ENCODE measurements at places on chromosomes 13 and 19. TPM values are rescaled to one million over a fixed set of nuclear protein-coding genes. Genes with fewer than 3 reads are reported as not detected.

HDGFL2 gene
- 165 TPM for total RNA-seq

DNASE2 gene
- 48.0 TPM for total RNA-seq

IZUMO2 gene
- not detected for total RNA-seq

SIRT2 gene
- total RNA-seq: 55.2 TPM

LHB gene
- not detected for total RNA-seq

ADPRHL1 gene
- 9.7 TPM for total RNA-seq

PODNL1 gene
- total RNA-seq: not detected

DNA sequence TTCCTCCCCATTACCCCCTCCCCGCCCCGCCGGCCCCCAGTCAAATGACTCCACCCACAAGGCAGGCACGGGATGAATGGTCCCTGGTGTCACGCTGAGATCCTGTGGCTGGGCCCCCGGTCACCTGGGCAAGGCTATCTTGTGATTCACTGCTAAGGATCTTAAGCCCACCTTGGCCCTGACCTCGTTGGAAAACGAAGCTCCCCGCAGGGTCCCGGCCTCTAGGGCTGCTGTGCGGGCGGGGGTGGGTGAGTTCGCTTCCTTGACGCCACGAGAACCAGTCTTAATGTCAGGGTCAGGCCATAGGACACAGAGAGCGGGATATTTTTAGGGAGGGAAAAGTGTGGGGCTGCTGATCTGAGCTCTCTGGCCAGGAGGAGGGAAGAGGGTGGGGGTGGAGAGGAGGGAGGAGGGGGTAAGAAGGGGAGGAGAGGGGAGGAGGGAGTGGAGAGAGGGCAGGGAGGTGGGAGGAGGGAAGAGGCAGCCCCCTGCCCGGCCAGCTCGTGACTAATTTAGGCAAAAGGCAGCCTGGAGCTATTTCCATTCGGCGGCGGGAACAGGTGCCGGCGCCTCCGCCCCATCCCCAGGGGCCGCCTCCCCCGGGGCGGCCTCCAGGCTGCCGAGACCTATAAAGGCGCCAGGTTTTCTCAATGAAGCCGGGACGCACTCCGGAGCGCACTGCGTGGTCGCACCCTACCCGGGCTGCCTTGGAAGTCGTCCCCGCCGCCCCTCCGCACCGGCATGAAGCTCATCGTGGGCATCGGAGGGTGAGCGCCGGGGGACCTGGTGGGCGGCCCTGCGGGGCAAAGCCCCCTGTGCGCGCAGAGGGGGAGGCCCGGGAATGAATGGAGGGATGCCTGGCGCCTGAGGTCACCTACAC is at the start of gene NMRK2:
Gene NMRK2 (plus strand): TSS at position 139 of the 880 bp plus-strand sequence. CDS start 603 bp downstream, at position 742.
- DNase-seq: no peak

GRCh38 chr19:11540645-11541044 is 2.0 kb downstream of the CNN1 start:
- DNase-seq: no peak

DNA sequence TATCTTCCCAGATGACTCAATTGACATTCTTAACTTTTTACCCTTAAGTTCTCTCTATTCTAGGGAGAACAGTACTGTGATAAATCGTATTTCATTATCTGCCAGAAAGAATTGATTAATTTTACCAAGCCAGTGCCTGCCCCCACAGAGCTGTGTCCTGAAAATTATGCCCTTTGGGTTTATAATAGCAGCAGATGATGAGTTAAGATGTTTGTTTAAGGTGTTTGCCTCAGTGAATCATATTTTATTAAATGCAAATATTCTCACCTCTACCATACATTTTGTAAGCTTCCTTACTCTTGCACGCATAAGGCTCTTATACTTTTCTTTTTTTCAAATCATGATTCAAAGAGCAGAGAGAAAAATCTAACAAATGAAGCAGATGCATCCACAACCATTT is 318.6 kb downstream of the DCT start:
- DNase-seq: peak; percentile 49

GRCh38 chr13:21148557-21149258 is 27.6 kb downstream of the SKA3 start:
- DNase-seq: no peak

GRCh38 chr19:13040232-13040947 is 45.1 kb downstream of the NFIX start:
- DNase-seq: no peak

- DNase-seq: no peak
Observed at GRCh38 chr19:28196101-28196500, 1016.9 kb downstream of the UQCRFS1 start.

- DNase-seq: peak; percentile 89
Observed at GRCh38 chr19:10259162-10259905, 7.3 kb downstream of the MRPL4 start.

DNA sequence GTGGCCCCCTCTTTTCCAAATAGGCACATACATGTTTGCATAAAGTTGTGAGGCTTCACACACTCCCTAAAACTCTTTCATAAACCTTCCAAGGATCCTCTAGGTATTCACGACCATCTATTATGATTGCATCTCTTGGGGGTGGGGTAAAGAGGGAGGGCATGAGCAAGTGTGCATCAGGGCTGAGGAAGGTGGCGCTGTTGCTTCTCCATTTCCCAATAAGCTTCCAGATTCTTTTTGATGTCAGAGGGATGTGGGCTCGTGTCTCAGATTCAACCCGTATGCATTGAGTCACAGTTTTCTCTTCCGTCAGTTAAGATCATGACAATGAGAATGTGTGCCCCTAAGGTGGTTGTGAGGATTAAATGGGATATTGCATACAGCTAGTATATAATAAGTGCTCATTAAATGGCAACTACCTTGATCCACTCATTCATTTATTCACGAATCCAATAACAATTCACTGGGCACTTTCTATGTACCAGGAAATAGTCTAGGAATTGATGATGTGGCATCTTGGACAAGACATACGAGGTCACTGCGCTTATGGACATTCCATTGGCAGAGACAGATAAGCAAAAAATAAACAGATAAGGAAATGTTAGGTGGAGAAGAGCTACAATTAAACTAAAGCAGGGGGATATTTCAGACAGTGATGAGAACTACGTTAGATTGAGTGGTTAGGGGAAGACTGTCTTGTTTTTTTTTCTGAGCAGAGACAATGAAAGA is 10.3 kb downstream of the CYP2B6 start:
- peak; percentile 23 for DNase-seq

- DNase-seq: peak; percentile 12
Observed at GRCh38 chr19:56119582-56119978, 1.5 kb downstream of the ZNF787 start.

- DNase-seq: no peak
Observed at GRCh38 chr19:31344403-31344802, 4.8 kb downstream of the TSHZ3 start.

DNA sequence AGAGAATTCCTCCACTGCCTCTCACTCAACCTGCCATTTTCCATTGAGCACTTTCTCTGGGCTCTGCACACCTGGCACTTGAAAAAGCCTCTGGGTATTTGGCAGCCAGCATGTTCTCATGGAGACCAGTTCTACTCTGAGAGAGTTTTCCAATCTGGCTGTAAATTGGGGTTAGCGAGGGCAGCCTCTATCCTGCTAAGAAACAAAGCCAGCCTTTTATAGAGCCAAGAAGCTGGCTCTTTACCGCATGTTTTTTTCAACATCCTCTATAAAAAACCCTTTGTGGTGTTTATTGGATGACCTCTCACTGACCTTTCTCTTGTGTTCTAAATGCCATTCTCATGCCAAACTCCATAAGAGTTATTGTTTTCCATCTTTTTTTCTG is 52.6 kb upstream of the RCBTB2 start:
- DNase-seq: peak; percentile 89

DNA sequence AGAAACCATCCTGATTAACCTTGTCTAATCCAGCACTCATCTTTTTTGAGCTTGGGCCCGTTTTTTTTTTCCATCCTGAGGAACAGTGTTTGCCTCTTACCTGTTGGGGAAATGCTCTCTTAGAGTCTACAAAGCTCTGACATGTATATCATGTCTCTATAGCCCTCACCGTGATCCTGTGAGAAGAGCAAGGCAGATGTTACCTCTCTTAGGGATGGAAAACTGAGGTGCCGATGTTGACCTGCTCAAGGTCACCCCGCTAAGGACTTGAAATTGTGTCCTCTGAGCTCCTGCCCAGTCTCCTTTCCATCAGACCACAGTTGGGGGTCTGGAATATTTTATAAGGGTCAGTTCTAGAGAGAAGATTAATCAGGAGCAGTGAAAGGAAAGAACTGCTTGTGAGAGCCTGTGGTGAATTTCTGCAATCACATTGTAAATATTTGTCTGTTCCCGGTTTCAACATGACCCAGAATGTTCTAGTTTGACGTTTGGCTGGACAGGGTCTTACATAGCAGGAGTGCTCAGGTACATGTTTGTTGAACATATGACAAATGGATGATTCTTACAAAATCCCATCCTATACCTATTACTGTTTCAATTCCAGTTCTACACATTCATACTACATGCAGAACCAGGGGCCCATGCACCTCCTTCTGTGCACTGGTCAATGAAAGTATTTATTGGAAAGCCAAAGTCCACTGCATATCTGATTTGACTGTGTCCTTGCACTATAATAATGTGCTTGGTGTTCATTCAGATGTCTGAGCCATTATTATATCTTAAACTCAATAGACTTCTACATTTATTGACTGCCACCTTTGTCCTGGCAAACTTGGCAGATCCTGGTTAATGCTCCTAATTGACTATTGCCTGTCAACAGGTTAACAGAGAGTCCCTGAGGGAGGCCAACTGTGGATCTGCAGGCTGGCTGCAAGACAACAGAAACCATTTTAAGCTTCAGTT is 12.1 kb downstream of the SLC25A15 start:
- no peak for DNase-seq

- no peak for DNase-seq
Observed at GRCh38 chr13:94323764-94324758, 155.4 kb downstream of the DCT start.

- peak; percentile 90 for DNase-seq
Observed at GRCh38 chr13:43269037-43269481, 245.7 kb downstream of the DNAJC15 start.

GRCh38 chr13:48775285-48775684 is 121.6 kb downstream of the CYSLTR2 start:
- no peak for DNase-seq

DNA sequence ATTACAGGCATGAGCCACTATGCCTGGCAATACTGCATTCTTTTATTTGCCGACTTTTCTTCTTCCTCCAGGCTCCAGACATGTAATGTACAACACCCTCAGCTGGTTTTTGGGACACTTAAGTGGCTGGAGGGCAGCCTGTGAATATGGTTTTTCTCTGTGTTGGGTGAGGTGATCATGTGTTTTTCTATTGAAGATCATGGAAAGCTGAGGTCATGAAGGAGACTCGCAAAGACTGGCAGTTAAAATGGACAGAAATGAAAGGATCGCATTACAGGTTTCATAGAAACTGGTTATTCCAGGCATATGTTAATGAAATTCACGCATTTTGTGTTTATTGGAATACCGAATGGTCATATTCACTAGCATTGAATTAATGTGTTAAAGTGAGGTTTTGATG is 85.2 kb upstream of the RNF113B start:
- DNase-seq: no peak

- DNase-seq: no peak
Observed at GRCh38 chr19:31125071-31125470, 224.2 kb downstream of the TSHZ3 start.

- no peak for DNase-seq
Observed at GRCh38 chr19:31256593-31256960, 92.7 kb downstream of the TSHZ3 start.

DNA sequence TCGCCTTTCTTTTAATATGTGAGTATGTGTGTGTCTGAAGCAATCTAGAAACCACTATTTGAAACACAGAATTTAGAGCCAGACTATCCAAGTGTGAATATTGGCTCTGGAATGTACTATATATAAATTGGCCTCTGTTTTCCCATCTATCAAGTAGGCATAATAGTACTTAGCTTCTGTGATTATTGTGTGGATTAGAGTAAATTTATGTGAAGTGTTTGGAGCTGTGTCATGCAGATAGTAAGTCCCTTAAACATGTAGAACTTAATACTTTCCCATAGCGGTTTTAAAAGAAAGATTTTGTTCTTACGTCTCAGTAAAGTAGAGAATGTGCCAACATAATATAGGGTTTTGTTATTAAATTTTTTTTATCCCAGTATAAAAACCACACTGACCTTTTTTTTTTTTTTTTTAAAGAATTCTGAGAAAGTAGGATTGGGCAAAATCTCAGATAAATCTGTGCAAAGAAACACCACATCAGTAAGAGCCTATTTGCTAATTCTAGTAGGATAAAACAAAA is 432.3 kb downstream of the RFC3 start:
- DNase-seq: no peak

GRCh38 chr13:49305792-49306425 is 58.2 kb downstream of the CDADC1 start:
- DNase-seq: no peak

GRCh38 chr13:22289711-22290110 is 618.8 kb downstream of the FGF9 start:
- no peak for DNase-seq

- peak; percentile 95 for DNase-seq
Observed at GRCh38 chr19:8526345-8527091, 12.6 kb upstream of the ZNF414 start.

- DNase-seq: no peak
Observed at GRCh38 chr13:33842207-33842606, 24.3 kb downstream of the RFC3 start.

DNA sequence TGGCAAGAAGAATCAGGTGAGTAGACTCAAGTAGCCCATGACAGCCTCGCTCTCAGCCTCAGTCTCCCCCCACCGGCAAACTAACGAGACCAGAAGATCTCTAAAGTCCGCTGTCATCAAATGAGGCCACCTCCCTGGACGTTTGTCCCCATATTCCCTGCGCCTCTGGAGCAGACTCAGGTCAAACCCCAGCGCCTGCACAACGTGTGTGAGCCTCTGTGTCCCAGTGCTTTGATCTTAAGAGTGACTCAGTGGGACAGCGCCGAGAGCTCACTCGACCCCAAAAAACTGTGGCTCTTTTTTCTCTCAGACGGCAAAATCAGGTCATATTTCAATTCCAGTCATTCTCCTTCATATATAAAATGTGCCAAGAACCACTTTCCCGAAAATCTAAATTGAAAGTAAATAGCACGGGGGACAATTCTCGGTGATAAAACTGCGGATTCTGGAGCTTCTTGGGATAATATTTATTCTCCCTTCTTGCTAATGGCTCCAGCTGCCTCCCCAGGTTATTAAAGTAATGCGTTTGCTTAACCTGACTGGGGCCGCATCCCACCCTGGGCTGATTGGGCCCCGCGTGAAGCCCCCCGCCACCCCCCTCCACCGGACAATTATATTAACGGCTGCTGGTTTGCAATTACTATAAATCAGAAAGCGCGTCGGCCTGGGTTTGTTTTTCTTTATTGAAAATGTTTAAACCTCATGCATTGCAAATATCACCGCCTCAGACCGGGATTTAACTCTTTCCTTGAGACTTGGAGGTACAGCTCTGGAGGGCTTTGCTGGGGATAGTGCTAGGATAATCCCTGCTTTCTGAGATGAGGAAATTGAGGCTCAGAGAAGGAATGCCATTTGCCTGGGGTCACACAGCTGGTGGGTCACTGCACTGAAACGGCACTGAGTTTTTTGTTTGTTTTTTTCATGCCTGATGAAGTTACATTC is 37.5 kb upstream of the ZNRF4 start:
- DNase-seq: no peak
